Cardiac muscle cell (in vitro differentiated cells and primary cell): ENCODE measurements at places on chromosomes 5 and 9. TPM values are rescaled to one million over a fixed set of nuclear protein-coding genes. Genes with fewer than 3 reads are reported as not detected.

The LCN9 gene
- not detected in 2 replicates for total RNA-seq

DNA sequence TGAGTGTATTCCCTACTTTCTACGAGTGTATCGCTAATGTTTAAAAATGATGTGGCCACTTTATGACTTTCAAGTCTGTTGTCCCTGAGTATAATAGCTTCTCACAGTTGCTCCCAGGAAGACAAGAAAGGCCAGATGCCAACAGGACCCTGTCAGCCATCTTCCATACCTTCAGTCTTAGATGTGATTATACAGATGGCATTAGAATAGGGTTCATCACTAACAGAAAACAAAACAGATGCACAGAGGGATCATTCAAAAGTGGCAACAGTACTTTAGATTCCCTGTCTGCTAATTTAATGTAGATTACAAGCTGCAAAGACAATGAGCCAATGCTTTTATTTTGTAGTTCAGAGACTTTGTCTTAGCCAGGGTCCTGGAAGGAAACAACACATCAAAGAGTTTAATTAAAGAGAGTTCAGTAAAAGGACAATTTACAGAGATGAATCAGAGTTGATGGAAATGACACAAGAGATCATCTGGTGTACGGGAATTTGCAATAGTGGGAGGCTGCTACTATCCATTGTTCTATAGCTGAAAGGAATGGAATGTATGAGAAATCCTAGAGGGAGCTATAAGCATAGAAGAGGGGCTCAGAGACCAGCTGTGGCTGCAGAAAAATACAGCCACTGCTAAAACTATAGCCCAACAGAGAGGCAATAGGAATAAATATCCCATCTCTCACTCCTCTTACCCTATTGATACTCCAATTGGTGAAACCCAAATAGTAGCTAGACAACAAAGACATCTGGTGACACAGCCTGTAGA is 393.7 kb upstream of the SMC2 start:
- peak; percentile 7 for DNase-seq

- DNase-seq: peak; percentile 98
These were observed 535 bp upstream of the NFIB start for GRCh38 chr9:14314424-14314928.

DNA sequence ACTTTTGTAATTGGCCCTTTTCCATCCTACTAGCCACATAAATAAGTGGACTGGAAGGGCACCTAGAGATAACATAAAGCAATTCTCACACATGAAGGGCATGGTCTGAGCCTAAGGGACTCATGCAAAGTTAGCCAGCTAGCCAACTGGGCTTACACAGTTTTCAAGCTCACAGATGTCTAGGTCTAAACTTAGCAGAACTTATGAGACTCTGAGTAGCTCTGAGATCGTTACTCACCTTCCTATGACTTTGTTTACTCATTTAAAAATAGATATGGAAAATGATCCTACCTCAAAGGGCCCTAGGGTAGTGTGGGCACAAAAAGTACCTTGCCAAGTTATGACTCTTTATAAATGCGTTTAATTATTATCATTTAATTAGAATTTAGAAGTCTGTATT is 410.4 kb upstream of the MPDZ start:
- DNase-seq: no peak
